Fibroblast of the aortic adventitia (primary cell): ENCODE measurements at places on chromosomes 5 and 9.

DNA sequence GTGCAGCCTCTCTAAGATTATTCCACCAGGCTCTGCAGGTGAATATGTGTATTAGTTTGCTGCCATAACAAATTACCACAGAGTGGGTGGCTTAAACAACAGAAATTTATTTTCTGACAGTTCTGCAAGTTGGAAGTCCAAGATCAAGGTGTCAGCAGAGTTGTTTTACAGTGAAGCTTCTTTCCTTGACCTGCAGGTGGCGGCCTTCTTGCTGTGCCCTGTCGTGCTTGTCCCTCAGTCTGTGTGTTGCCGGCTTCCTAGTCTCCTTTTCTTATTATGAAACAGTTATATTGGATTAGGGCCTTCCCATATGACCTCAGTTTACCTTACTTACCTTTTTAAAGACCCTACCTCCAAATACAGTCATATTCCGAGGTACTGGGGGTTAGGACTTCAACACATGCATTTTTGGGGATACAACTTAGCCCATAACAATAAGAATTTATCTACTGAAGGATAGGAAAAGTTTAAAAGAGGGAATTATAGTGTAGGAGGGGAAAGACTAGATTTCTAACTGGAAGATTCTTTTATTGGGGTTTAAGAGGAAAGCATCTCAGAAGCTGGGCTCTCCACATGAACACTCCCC, 97.4 kb downstream of the OSTF1 start:
- DNase-seq = peak; percentile 18

- no peak for DNase-seq
Measured at GRCh38 chr9:114482593-114482992, 22.7 kb downstream of the WHRN start.

DNA sequence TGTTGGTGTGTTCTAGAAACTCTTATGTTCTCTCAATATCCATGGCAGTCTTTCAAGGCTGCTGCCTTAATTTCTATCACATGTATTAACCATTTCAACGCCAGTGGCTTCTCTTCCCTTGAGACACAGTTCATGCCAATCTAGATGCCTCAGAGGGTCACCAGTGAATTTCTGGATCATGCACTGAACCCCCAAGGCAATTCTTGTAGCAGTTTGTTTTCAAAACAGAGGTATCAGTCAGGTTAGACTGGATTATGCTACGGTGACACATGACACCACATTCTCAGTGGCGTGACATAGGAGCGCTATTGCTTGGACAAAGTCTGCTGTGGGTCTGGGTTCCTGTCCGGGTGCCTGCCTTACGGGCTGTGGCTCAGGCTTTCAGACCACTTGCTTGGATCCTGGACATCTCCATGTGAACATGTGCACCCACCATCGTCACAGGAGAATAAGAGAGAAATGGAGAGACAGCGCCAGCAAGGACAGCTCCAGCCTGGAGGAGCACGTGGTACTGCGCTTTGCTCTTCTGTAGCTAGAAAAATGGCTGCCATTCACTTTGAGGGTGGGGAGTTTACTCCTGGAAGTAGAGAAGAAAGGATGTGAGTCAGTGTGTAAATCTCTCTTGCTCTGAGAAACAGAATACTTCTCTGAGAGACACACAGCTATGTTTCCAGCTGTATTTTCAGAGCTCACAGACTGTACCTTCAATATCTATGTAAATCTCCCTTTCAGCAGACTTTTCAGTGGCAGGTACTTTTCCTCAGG, 329.3 kb upstream of the ADCY2 start:
- DNase-seq = no peak

DNA sequence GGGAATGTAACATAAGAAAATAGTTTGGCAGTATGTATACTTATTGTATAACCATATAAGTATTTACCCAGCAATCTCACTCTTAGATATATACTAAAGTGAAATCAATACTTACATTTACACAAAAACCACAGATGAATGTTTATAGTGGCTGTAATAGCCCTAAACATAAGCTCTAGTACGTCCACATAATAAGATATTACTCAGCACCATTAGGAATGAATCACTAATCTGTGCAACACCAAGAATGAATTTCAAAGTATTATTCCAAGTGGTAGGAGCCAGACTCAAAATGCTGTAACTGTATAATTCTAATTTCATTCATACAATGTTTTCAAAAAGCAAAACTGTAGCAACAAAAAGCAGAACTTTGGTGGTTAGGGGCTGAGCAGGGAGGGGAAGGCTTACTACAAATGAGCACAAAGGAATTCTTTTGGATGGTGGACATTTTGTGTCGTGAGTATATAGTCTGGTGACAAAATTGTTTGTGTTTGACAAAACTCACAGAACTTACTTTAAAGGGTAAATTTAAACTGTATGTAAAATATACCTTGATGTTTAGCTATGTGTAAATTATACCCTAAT, 11.9 kb upstream of the C5orf46 start:
- DNase-seq = peak; percentile 34

GRCh38 chr9:33049680-33050361, 24.7 kb downstream of the DNAJA1 start:
- no peak for DNase-seq

GRCh38 chr5:66742083-66742895, 146.1 kb downstream of the MAST4 start:
- DNase-seq = no peak

- no peak for DNase-seq
Measured at GRCh38 chr5:143229426-143229895, 174.0 kb downstream of the NR3C1 start.

DNA sequence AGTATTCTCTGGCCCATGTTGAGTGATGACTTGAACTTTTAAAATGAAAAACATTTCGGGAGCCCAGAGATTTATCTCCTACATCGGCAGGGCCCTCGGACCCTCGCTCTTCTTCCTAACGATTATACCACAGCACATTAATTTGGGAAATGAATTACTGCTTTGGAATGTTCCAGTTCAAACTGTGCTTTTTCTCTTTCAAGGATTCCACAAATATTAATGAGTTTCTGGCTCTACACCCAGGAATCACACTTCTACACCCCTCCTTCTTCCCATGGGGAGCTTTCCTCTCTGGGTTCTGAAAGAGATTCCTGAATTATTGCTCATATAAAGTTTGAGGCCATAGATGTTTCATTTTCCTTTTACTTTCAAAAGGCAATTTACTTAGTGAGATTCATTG, 41.2 kb downstream of the NSG2 start:
- DNase-seq = no peak

- no peak for DNase-seq
Measured at GRCh38 chr9:129798973-129799372, 4.0 kb upstream of the TOR1B start.

DNA sequence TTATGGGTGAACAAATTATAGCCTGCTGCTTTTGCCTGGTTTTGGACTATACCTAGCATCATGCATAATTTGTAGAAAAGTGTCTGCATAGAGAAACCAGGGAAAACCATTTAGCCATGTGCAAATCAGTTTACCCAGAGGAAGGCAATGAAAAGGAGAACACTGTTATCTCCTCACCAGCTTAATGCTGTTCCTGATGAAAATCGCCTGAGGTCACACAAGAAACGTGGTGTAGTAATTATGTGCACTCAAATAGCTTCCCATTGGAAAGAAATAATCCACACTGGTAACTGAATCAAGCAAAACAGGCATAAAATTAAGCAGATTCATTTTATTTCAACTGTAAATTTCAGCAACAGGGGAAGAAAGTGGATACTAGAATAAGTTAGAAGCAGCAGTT, 51.7 kb upstream of the FAM240B start:
- DNase-seq = no peak
